Panc1 (cell line): ENCODE measurements at places on chromosomes 6 and 20.
A peak's percentile ranks its signal among the peaks of the same experiment; 100 is the strongest.

DNA sequence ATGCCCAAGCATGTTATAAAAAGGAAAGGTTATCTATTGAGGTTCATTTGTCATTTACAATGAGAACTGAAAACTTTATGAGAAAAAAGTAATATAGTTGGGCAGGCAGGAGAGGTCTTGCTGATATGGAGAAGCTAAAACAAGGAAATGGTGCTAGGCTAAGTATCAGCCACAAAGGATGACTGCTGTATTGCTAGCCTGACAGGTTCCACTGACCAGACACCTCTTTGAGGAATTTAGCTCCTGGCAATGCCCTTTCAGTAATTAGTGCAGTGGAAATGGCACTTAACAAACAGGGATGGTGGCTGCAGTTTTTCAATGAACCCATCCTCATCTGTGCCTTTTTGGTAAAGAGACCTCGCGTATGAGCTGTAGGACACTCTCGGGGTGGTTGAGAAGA lies 284.4 kb downstream of the ZFAND3 start:
- no peak for DNase-seq

- no peak for DNase-seq
Observed at GRCh38 chr20:11287126-11287525, 613.3 kb upstream of the JAG1 start.

- DNase-seq: no peak
Observed at GRCh38 chr6:13268913-13269518, 59.3 kb downstream of the TBC1D7 start.

DNA sequence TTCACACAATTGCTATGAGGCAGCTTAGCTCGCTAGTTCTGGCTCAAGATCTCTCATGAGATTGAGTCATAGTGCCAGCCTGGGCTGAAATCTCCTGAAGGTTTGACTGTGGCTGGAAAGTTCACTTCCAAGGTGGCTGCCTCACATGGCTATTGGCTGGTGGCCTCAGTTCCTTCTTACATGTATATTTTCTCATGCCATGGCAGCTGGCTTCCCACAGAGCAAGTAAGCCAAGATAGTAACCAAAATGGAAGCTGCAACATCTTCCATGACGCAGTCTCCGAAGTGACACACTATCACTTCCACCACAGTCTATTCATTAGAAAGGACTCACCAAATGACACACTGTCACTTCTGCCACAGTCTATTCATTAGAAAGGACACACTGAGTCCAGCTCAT lies 160.4 kb upstream of the PRDM1 start:
- DNase-seq: no peak

DNA sequence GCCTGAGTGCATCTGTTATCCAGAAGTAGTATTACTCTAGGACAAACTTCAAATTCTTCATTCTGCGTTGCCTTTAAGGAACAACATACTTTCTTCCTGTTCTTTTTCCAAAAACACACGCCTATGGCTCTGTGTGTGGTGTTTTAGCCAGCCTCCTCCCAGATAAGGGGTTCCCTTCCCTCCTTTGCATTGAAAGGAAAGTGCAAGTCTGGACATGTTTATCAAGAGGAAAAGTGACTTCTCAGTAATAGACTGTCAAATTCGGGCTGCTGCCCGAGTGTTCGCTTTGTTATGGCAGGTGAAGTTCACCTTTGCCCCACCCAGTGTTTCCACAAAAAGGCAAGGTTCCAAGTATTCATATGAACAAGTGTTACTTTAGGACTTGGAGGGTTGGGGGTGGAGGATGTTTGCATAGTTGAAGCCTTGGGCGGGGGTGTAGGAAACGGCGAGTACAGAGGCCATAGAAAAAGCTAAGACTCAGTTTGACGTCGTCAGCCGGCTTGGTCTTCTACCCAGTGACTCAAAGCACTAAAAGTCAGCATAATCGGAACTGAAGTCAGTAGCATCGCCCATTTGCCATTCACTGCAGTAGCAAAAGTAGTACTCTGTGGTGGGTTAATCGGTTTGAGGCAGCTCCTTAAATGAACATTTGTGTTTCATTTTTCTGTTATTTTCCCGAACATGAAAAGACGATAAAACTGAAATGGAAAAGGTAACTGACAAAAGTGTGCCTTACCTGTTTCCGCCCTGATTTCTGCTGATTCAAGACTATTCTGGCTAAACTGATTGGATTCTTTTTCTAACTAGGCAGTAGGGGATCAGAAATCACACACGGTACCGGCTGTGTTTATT lies 12.5 kb downstream of the PRDM1 start:
- DNase-seq: no peak

DNA sequence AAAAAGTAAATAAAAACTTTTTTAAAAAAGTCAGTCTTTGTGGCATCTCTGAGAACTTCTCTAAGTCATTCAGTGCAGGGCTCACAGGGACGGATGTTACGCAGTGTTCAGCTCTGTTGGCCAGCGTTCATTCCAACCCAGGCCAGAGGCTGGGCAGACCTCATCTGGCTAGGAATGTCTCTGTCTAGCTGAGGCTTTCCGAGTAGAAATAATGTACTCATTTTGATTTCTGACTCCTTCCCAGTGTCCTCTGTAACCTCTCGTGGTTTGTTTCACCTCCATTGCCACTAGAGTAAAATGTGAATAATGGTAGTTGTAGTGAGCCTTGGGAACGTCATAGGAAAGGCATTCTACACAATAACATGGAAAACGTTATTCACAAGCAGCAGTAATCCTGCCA lies 135.1 kb downstream of the TMEM242 start:
- DNase-seq: no peak

- no peak for DNase-seq
Observed at GRCh38 chr6:133748628-133749027, 140.3 kb upstream of the TCF21 start.

GRCh38 chr20:54137115-54137514 lies 36.7 kb downstream of the CYP24A1 start:
- no peak for DNase-seq

GRCh38 chr6:151675746-151676459 lies 131.6 kb upstream of the ESR1 start:
- DNase-seq: no peak

DNA sequence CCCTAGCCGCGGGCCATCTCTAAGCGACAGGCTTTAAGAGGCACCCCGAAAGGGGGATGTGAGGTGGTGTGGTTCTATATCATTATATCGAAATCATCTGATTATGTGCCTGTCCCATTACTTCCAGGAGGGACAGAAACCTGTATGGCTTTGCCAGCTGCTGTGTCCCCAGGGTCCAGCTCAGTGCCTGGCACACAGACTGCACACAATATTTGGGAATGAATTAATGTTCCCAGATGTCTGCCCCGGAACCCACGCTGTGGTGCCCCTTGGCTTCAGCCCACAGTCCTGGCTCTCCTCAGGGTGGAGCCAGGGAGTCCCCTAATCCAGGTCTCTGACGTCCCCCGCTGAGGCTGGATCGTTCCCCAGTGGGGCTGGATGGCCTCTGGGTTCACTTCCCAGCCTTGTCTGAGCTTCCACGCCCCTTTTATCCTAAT lies 8.9 kb upstream of the AHCY start:
- DNase-seq: no peak

DNA sequence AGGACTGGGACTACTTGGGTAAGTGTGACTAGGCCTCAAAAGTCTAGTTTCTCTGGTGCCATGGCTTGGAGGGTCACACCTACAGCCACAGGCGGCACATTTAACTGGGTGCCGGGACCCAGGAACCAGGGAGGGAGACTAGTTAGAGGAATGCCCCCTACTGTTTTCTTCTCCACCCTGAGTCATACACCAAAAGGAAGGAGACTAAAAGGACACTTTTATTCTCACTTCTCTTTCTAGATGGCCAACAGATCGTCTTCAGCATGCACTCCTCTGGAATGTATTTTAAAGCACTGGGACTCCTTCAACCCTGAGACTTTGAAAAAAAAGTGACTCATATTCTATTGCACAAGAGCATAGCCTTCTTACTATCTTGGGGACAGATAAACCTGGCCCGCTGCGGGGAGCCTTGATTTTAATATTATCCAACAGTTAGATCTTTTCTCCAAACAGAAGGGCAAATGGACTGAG lies 33.4 kb downstream of the PLN start:
- DNase-seq: no peak

DNA sequence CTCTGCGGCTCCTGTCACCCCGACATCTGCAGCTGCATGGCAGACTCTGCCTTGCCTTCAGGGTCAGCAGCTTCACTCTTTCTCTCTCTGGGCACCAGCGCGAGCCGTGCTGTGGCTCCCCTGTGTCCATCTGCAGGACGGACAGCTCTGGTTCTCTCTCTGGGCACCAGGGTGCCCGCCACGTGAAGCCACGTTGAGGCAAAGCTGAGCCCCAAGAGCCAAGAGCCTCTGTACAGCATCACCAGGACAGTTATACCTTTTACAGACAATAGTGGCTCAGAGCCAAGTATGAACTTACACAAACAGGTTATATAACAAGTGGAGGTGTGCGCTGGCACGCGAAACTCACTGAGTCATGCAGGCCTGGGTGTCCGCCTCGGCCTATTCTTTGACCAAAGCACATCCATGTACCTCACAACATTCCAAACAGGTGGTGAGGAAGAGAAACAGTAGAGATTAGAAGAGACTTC lies 50.8 kb downstream of the FAM50B start:
- DNase-seq: no peak

DNA sequence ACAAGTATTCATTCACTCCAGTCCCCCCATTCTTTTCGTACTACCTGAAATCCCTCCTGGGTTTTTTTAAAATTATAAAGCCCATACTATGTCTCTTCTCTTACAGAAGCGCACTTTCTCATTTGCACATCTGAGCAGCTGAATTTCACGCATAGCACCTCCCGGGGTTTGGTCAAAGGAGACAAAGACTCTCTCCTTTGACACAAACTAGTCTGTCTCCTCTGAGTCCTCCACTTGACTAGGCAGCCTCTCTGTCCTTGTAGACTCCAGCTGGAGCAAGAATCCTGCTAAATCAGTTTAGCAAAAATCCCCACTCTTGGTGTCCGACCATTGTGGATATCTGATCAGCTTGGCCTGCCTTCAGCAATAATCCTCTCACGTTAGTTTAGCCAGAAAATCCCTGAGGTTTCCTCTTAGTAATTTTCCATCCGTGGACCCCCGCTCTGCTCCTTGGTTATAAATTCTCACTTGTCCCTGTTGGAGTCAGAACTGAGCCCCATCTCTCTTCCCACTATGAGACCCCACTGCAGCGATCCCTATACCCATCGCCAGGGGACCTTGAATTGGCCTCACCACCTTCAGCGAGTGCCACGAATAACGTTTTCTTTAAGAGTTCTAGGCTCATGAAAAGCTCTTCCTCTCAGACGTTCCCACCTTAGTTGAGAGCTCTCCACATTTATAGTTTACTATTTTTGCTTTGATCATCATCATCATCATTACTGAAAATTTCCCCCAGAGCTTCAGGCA lies 29.0 kb downstream of the PDYN start:
- DNase-seq: no peak

DNA sequence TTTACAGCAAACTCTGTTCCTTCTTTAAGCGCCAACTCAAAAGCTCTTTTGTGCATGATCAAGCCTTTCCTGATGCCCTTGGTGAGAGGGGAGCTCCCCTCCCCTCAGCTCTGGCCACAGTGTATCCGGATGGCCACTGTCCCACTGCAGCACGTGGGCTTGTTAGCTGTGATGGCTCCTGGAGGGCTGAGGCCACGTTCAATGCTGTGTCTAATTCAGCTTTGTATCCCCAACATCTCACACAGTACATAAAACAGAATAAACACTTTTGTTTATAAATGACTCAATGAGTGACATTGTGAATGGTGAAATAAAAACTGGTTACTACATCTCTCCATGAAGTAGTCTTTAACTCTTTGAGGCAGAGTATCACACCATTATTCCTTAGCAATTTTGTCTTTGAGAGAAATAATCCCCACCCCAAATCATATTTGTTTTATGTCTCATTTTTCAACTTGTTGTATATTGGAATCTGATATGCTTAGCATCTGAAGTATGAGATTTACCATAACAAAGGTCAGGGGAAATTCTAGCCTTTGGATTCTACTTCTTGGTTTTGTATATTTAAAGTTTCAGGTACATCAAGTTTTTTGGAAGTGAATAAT lies 44.5 kb downstream of the EDN1 start:
- no peak for DNase-seq

- no peak for DNase-seq
Observed at GRCh38 chr6:38306931-38307330, 332.8 kb downstream of the BTBD9 start.

DNA sequence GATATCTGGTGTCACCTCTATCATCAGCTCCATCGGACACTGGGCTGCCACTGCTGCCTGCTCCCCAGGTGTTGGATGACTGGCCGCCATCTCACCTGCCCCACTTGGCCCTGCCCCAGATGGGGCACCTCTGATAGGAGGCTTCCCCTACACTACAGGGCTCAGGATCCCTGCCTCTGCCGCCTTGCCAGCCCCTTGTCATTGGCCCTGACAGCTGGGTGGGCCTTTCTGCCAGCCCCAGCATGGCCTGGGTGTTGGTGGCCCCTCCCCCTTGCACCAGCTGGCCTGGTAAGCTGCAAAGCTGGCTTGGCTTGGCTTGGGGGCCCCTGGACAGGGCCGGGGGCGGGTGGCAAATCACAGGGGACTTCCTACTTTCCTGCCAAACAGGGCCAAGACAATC lies 10.6 kb downstream of the PACSIN1 start:
- DNase-seq: no peak

DNA sequence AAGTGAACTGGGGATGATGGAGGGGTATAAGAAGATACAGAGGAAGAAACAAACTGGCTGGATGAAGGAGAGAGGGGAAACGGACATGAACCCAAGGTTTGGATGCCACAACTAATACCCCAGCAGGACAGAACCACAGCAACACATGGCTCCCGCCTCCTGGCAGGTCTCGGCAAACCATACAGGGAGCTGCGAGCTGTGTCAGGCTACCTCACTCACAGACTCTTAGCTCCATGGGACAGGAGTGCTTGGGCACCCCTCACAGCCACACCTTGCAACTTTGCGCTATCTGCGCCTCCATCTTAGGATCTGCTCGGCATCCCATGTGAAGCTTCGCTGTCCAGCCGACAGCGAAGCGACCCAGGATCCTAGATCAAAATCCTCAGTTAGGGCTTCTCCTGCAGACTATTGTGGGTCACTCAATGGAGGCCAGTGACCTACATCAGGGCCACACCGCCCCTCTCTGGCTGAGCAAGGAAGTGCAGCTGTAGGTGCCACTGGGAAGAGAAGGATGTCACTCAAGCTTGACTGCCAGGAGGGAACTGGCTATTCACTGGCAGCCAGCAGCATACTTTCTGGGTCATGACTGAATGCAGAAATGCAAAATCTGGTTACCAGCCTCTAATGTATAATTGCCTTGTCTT lies 174.4 kb upstream of the RIN2 start:
- DNase-seq: peak; percentile 8

DNA sequence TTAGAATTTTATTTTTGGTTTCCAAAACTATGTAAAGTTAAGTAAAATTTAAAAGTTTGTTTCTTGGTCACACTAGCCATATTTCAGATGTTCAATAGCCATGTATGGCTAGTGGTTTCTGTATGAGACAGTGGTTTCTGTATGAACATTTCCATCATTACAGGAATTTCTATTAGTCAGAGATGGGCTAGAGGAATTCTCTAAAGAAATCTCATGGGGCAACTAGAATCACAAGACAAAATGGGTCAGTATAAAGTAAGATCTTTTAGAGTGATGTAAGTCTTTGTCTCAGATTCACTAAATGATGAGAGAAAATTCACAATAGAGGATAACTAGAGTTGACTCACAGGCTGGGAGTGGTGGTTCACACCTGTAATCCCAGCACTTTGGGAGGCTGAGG lies 149.0 kb downstream of the FUT9 start:
- DNase-seq: no peak
